ENCODE measurements at places on chromosomes 7 and 10. TPM values are rescaled to one million over a fixed set of nuclear protein-coding genes. Genes with fewer than 3 reads are reported as not detected.
A peak's percentile ranks its signal among the peaks of the same experiment; 100 is the strongest.

GRCh38 chr7:106693677-106694353 is 32.9 kb upstream of the CCDC71L start:
- peak; percentile 41 for DNase-seq

The TES gene
- polyA plus RNA-seq: 49.7 TPM

DNA sequence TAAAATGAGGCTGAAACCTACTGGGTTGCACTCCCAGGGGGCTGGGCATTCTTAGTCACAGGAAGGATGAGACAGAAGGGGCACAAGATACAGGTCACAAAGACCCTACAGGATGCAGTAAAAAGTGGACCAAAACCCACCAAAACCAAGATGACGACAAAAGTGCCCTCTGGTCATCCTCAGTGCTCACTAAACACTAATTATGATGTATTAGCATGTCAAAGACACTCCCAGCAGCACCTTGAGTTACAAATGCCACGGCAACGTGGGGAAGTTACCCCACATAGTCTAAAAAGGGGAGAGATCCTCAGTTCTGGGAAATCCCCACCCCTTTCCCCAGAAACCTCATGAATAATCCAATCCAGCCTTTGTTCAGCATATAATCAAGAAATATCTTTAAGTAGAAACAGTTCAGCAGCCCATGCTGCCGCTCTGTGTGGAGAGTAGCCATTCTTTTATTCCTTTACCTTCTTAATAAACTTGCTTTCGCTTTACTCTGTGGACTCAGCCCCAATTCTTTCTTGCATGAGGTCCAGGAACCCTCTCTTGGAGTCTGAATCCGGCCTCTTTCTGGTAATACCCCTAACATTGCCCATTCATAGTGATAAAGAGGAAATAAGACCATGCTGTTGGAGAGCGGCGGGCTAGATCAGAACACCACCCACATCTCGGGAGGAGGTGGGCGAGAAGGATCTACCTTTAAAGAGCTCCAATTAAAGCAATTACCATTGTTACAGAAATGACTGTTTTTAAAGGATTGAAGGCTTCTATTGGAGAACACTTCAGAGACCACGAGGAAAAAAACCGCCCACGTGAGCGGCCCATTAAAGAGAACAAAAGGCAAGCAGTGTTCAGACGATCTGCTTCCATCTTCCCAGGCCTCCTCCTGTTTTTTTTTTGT is 170.9 kb downstream of the USP6NL start:
- DNase-seq: no peak

The PNPLA8 gene
- 7.0 TPM for polyA plus RNA-seq

The GRID2IP gene
- polyA plus RNA-seq: not detected

DNA sequence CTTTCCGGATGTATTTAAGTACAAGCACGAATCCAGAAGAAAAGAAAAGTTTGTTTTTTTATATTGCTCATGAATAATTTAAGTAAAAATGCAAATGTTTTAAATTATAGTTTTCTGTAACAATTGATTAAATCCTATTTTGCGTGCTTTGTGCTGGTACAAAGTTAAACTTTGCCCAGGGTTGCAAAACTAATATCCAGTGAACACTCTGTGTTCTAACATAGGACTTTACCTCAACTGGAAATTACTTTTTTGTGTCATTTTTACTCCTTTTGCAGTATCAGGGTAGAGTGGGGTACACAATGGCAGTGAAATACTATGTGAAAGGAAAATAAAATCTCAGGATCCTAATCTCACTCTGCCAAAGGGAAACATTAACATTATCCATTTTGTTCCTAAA is 801.4 kb upstream of the MBL2 start:
- no peak for DNase-seq

The DNAJB6 gene
- 165 TPM for polyA plus RNA-seq

The JCAD gene
- polyA plus RNA-seq: 15.9 TPM

GRCh38 chr10:132811891-132812481 is 26.0 kb upstream of the NKX6-2 start:
- DNase-seq: no peak

DNA sequence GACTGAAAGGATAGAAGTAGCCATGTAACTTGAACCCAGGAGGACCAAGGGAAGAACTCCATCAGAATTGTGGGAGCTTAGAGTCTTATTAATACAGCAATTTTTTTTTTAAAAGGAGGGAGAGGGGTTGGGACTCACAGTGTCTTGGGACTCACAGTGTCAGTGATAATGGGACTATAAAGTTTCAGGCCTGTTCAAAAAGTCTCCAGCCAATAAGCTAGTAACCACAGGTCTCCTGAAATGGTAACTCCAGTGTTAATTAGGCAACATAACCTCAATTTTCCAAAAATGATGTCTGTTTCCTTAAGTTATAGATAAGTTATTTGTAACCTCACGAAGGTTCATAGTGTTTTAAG is 2.4 kb upstream of the HNRNPH3 start:
- DNase-seq: no peak

DNA sequence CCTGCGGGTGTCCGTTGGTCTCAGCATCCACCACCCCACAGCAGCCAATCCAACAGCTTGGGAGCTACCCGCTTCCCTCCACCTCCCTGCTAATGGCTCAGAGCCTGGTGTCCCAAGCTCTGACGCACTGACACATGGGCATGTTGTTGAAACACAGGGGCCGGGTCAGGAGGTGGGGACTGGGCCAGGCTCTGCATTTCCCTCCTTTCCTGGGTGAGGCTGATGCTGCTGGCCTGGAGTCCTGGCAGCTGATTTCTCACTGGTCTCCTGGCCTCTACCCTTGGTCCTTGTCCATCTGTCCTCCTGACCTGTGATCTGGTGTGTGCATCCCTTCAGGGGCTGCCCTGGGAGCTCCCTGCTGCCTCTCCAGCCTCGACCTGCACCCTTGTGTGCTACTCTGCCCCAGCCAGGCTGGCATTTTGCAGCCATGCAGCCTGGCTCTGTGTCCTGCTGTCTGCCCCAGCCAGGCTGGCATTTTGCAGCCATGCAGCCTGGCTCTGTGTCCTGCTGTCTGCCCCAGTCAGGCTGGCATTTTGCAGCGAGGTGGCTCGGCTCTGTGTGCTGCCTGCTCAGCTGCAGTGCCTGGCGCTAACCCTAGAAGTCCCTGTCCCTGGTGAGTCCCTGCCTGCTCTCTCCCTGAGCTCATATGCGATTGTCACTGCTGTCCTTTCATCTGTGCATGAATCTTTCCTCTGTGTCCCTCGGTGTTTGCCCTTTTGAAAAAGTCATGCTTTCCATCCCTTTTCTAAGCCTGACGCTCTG is 14.0 kb downstream of the AMZ1 start:
- peak; percentile 57 for DNase-seq

The HDAC9 gene
- polyA plus RNA-seq: 4.3 TPM

DNA sequence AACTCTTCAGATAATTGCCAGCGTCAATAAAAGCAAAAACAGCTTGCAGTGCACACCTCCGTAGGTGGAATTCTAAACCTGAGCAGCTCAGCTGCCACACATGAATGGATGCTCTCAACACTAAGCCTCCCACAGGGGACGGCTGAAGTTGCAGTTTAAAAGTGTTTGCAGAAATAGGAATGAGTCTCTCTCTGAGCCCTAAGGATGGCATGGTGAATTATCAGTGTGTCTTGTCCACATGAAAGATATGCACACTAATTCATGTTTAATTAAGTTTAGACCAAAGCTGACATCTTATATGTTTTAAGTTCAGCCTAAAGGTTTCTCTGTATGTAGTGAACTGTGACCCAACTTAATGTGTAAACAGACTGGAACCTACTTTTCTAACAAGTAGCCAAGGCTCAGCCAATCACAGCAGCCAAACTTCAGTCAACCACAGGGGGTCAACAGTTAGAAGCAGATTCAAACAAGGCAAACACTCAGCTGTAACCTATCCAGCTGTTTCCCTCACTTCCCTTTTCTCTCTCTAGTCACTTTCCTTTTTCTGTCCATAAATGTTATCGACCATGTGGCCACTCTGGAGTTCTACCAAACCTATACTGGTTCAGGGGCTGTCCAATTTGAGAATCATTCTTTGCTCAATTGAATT is 38.1 kb downstream of the CTTNBP2 start:
- no peak for DNase-seq

DNA sequence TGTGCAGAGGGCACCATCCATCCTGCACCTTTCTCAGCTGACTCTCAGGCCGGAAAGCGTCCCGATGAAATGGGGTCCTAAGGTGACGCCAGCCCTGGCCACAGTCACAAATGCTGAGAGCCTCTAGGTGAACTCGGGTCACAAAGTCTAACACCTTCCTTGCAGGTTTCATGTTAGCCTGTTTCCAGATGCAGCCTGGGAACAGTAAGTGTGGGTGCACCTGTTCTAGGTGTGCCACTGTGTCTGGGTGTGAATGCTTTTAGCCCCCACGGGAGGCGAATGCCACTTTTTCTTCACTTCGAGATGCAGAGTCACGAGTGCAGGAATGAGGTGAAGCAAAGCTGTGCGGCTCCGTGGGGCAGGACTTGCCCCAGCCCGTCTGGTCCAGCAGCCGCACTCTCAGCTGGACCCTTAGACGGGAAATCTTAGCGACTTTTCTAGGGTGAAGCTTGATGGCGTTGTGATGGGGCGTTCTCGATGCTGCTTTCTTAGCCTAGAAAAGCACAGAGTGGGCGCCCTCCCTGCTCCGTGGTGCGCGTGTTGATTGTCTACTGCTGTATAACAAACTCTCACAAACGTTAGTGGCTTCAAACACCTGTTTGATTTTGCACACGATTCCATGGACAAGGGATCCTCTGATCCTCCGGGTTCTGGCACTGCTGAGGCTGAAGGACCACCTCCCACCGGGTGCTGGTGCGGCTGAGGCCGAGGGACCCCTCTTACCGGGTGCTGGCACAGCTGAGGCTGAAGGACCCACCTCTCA is 13.6 kb upstream of the VIPR2 start:
- no peak for DNase-seq

DNA sequence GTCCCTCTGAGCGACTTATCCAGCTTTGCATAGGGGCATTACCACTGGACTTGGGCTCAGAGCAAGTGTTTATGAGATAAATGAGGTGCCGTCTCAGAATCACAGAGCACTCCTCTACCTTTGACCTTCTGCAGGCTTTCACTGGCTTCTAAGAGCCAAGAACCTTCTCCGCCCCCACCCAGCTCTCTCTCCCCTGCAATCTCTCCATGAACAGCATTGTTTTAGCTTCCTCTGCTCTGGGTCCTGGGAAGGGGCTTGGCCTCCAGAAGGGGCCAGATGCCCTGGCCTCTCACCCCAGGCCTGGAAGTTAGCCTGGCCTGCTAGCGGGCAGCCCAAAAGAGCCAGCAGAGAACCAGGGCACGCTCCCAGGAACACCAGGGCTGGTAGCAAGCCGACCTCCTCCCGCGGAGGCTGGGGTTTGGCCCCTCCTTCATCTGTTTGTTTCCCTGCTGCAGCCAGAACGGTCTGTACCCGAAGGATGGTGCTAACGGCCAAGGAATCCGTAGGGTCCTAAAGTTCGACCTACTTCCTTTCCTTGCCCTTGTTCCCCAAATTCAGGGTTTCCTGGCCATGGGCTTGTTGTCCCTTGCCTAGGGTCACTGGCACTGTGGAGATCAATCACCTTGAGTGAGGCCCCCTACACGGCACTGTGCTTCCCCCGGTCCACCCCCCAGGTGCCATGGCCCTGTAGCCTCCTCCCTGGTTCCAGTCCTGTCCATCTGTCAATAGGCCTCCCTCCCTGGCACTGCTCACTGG is 18.7 kb upstream of the DDIT4 start:
- DNase-seq: peak; percentile 57

GRCh38 chr7:40608321-40609075 is 473.7 kb downstream of the SUGCT start:
- DNase-seq: no peak

The MSS51 gene
- 1.3 TPM for polyA plus RNA-seq
